ENCODE measurements at places on chromosomes 5 and 9.

- DNase-seq: no peak
These were observed 29.9 kb downstream of the HSPA4 start for GRCh38 chr5:133081703-133082102.

DNA sequence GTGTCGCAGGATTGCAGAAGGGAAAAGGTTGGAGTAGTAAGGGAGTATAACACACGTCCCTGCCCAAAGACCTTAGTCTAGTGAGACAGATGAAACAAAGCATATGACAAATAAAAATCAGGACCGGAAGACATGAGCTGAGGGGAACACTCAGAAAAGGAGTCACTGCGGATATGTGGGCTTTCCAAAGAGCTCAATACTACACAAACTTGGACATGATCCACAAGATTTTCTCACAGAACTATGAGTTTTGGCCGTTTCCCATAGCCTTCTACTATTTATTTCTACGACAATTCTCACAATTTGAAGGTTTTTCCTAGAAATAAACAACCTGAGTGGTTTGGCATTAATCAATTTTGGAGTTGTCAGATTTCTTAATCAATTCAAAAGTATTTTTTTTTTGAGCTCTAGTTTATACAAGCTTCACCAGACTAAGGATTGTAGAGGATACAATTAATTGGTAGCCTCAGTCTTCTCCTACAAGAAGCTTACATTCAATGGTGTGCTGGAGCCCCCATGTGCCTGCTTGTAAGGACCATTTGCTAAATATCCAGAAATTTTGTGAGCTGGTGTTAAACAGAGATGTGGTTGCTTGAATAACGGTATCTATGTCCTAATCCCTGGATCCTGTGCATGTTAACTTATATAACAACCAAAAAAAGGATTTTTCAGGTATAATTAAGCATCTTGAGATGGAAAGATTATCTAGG is 91.4 kb downstream of the ADAMTS12 start:
- DNase-seq: no peak

DNA sequence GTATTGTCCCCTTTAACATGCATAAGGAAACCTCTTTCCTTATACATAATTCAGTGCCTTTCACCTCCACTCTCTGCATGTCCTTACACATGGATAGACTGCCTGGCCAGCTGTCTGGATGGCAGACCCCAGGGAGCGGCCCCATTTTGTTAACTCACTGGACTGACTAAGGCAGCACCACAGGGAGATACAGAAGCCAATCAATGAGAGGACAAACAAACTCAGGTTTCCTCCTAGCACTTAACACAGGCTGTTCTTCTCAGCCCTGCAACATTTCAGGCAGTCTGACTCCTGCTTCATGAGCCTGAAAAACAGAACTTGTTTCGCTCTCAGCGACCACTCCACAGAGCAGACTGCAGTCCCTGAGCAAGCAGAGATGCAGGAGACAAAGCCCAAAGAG is 135.4 kb upstream of the RASEF start:
- no peak for DNase-seq

GRCh38 chr9:96029722-96030530 is 154.4 kb downstream of the ERCC6L2 start:
- no peak for DNase-seq

GRCh38 chr5:859798-860296 is 9.1 kb upstream of the ZDHHC11 start:
- no peak for DNase-seq

GRCh38 chr9:26311463-26311995 is 581.1 kb downstream of the CAAP1 start:
- DNase-seq: no peak

- DNase-seq: no peak
These were observed 443.3 kb downstream of the CDK5RAP2 start for GRCh38 chr9:120136696-120137095.

DNA sequence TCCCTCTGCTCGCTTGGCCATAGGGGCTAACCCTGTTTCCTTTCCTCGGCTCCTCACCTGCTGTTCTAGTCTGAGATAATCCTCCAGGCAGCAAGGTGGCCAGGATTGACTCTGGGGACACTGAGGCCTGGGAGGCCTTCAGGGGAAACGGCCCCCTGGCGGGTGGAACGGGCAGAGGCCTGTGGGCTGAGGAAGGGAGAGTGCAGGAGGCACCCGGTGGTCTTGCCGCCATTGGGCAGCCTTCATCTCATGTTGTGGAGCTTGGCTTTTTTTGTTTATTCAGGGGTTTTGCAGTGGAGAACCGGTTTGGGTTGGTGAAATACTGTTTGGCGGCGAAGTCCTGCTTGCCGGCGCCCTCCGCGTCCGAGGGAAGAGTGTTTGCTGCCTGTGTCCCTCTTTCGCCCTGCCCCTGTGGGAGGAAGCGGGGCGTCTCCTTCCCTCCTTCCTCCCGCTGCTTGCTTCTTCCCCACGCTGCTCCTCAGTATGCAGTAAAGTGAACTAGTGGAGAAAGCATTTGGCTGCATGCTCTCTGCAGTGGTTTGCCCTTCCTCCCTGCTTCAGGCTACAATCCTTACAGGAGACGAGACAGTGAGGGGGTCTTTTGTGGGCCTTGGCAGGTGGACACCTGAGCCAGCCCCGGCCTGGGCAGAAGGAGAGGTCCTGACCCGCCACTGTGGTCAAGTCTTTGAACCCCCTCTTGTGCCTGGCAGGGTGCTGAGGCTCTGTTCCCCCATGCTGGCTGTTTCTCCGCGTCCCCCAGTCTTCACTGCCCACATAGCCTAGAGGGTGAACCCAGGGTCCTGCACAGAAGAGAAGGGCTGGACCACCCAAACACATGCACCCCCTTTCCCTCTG is 30.8 kb upstream of the PRDM12 start:
- no peak for DNase-seq

GRCh38 chr5:18761801-18762200 is 1127.5 kb downstream of the TAF11L14 start:
- DNase-seq: no peak

- no peak for DNase-seq
These were observed 82.7 kb upstream of the ORM1 start for GRCh38 chr9:114240216-114240615.

- no peak for DNase-seq
These were observed 82.1 kb upstream of the IL33 start for GRCh38 chr9:6133346-6134063.

DNA sequence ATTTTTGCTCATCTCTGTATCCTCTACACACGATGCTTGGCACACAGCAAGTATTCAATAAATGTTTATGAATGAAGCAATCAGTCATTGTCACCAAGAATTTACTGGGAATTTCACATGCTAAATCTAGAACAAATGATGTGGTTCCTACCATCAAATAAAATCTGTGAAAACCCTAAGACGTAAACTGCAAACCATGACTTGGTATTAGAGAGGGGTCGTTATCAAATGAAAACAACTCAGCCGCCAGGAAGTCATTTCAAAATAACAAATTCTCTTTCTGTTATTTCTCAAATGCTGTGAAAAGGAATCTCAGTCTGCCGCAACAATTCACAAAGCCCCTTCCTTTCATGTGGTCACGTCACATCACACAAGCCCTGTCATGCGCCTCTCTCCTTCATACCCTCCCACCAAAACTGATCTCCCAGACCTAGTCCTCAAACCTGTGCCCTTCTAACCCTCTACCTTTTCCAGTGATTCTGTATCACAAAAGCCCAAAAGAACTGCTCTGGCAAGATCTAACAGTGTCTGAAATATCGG is 173.6 kb downstream of the DEPDC1B start:
- DNase-seq: no peak

- no peak for DNase-seq
These were observed 72.3 kb downstream of the DROSHA start for GRCh38 chr5:31459594-31459993.

DNA sequence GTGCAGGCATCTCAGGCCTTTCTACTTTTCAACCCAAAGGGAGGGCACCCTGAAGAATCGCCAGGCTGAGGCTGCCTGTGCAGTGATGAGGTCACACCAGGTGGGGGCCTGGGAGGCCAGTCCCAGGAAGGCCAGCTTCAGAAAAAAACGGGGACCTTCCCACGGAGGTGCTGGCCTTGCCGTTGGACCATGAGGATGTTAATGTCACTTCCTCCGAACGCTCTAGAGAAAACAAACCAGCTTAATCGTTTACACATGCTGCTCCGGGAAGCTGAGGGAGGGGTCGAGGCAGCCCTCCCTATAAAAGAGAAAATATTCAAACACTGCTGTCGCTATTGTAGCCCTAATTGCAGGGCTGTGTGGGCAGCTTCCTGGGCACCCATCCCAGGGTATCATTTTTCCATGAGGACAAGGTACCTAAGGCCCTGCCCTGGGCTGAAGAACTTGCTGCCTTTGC is 27.0 kb downstream of the PTGES start:
- DNase-seq: no peak

DNA sequence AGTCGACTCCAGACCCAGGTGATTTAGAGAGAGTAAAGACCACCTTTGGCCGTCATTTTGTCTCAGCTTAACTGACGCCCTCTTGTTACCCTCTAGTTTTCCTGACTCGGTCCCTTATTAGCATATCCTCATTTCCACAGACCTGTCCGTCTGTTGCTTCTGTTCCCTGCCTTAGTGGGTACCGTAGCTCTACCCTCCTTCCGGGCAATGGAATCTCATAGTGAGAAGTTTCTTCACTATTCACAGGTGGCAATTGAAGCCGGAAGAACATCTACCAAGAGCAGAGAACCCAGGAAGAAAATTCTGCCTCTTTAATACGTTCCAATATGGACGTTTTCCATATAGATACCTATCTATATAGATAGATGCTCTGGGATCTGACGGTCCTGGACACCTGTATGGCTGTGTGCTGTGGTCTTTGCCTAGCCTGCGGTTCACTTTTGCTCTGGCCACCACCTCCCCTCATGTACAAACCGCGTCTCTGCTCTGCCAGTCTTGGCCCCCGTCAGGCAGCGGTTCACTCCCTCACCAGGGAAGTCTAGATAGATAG is 652 bp upstream of the TMEM161B start:
- DNase-seq: no peak

DNA sequence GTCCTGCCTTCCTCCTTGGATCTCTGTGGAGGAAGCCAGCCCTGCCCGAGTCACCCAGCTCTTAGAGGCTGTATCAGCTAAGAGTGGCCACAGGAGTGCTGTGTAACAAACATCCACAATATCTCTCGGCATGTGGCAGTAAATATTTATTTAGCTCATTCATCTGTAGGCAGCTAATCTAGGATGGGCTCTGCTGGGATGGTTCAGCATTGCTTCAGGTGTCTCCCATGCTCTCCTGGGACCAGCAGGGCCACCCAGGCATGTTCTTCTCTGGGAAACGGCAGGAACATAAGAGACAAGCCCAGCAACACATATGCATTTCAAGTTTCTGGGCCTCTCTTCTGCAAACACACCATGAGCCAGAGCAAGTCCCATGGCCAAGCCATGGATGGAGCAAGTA is 56.1 kb downstream of the HRH2 start:
- DNase-seq: no peak

DNA sequence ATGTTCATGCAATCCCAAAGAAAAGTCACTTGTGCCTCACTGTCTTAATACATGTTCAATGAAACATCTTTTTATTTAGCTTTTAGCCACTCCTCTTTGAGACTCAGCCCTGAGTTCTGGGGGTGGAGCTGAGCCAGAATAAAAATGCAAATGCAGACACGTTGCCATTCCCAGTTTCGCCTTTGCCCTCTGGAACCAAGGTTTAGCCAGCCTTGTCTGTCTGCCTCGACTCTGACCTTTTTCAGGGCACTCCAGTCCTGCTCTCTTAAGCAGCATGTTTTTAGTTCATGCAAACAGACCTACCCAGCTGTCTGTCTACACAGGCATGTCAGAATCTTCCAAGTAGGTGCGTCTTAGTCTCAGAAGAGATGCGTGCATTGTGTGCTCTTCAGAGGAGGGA is 82.2 kb upstream of the RANBP3L start:
- DNase-seq: no peak

GRCh38 chr5:43514471-43514815 is 505 bp downstream of the C5orf34 start:
- DNase-seq: no peak

GRCh38 chr9:89473762-89474469 is 24.0 kb downstream of the SEMA4D start:
- DNase-seq: no peak

GRCh38 chr5:79663212-79663611 is 26.4 kb upstream of the CMYA5 start:
- no peak for DNase-seq

GRCh38 chr5:4058899-4059298 is 463.3 kb downstream of the IRX1 start:
- DNase-seq: no peak

- no peak for DNase-seq
These were observed 66.0 kb downstream of the TBCA start for GRCh38 chr5:77709993-77710685.

DNA sequence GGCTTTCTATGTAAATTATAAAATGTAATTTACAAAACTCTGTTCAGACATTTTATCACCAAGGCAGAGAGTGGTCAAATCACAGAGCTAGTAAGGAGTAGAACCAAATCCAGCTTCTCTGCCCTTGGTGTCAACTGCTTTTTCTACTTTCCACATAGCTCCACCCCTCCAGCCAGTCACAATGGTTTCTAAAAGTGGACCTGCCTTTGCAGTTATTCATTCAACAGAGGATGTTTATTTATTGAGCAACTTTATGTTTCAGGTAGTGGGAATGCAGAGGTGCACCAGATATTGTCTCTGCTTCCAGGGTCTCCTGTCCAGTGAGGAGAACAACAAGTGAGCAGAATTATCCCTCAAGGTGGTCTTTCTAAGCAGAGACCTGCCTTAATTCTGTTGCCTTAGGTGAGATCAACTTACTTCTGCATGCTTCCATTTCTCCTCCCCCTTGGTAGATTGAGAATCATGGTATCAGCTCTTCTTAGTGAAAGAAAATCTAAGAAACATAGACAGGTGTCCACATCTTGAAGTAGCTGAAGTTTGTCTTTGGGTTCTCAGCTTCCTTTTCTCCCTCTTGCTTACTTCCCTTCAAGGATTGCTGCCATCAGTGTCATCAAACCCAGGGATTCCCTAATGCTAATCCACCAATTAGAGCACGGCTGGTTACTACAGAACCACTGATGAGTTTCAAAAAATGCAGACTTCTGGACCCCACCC is 17.2 kb upstream of the PDCD1LG2 start:
- DNase-seq: no peak

DNA sequence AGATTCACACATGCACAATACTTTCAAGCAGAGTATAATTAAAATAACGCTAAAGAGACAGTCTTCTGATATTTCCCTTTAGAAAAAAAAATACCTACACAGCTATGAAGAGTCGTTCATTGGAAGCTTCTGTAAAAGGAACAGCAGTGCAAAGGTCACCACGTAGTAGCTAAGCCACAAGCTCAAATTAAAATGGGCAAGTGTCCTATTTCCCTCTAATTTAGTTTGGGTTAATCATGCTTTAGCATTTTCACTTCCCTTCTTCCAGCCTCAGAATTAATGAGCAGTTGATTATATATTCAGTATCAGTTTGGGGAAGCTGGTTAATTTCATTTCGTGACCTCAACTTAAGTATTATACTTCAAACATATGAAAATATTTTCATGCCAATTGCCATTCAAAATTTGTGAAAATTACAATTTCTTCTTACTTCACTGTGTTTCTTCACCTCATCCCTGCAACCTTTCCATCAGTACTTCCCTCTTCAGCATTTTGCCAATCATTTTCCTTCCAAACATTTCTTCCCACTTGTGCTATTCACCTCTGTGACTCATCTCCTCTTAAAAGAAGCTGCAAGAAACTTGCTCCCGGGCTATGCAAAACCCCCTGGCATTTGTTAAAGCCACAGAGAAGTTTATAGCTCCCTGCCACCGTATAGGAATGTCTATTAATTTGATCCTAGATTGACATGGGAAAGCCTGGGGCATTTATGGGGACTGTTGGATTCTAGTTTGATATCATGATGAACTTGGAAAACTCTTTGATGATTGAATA is 83.0 kb downstream of the DMRTA1 start:
- no peak for DNase-seq

- DNase-seq: no peak
These were observed 5.0 kb upstream of the PTGER4 start for GRCh38 chr5:40674661-40675235.
